Fibroblast of skin of left biceps (primary cell): ENCODE measurements at places on chromosomes 4 and X.

- no peak for DNase-seq
These were observed 373.7 kb upstream of the FTHL17 start for GRCh38 chrX:31445542-31445941.

- DNase-seq: no peak
These were observed 1889.4 kb downstream of the C4orf33 start for GRCh38 chr4:130985371-130985770.

DNA sequence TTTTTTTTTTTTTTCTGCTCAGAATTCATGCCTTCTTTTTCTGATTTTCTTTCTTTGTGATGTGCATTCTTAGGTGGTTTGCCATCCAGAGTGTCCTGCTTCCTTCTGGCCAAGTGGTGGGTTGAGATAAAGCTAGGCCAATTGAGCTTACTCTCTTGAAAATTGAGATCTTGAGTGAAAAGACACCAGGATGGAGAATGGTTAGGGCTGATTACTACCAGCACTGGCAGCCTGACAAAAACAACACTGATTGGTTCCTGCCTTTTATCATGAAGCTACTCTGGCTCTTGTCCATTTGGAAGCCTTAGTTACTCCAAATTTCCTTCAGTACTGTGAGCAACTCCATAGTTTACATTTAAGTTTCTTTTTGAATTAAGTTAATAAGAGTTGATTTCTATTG lies 404.0 kb downstream of the PPARGC1A start:
- DNase-seq: no peak

DNA sequence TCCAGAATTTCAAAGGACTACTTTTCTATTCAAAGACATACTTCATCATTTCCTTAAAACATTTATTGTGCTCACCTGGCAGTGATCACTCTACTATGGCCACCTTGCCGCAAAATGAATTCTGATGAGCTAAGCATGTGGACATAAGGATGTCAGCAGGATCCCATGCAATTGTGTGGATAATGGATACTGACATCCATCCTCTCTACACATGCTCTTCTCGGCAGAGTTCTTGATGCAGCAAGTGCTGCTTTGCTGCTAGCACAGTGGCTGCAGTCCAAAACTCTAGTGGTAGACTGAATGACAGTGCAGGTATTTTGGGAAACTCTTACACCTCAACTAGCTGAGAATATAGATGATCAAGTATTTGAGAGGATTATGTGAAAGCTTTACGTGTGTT lies 168.0 kb downstream of the BANK1 start:
- no peak for DNase-seq

GRCh38 chr4:81469781-81470455 lies 1.8 kb downstream of the RASGEF1B start:
- DNase-seq: no peak

DNA sequence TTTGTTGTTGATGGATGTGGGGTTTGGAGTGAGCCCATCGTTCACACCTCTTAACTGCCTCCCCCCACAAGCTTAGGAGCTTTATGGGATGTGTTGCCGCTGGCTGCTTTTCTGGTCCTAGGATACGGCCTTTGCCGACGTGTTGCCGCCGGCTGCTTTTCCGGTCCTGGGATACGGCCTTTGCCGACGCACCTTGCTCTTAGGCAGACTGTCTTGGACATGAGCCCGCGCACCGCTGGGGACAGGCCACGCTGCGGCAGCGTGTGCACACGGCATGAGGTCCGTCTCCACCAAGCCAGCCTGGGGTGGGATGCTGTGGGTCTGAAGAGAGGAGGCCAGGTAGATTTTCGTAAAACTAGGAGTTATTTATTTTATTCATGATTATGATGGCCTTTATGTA lies 14.2 kb downstream of the RGS12 start:
- no peak for DNase-seq

- DNase-seq: no peak
These were observed 253.2 kb downstream of the ANKRD50 start for GRCh38 chr4:124459196-124459940.
